ENCODE measurements at places on chromosomes 2 and 18. TPM values are rescaled to one million over a fixed set of nuclear protein-coding genes. Genes with fewer than 3 reads are reported as not detected.
A peak's percentile ranks its signal among the peaks of the same experiment; 100 is the strongest.

GRCh38 chr2:67528320-67528719 lies 131.2 kb downstream of the ETAA1 start:
- DNase-seq: no peak

DNA sequence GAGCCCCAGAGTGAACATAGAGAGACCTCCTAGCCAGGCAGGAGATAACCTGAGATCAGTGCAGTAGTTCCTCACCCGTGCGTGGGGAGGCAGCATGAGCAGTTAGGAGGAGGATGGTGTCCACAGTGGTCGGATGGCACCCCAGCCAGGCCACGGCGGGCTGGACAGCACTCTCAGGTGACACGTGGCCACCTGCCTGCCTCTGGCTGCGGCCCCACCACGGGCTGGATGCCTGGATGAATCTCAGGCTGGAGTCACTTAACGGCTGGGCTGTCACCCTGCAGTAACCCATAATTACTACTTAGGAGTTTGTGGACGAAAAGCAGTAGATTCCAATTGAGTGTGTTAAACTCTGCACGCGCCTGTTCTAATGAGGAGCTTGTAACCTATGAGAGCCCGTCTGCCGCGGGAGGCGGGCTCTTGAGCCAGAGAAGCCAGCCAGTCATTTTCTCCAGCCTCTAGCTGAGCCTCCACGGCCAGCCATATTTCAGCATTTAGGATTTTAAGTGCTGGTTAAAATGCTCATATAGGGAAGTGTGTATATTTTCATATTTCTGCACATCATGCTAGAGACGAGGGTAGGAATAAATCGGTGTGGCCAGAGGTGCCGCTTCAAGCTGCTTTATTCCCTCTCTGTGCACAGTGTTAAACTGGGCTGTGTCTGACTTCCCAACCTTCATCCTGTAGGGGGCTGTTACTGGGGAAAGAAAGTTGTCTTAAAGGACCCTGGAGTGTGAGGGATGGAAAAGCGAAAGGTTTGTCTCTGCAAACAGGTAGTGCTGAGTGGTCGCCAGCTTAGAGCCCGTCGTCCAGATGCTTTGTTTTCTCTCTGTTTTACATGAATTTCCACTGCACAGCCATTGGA lies 144.0 kb downstream of the GLI2 start:
- DNase-seq: peak; percentile 75

DNA sequence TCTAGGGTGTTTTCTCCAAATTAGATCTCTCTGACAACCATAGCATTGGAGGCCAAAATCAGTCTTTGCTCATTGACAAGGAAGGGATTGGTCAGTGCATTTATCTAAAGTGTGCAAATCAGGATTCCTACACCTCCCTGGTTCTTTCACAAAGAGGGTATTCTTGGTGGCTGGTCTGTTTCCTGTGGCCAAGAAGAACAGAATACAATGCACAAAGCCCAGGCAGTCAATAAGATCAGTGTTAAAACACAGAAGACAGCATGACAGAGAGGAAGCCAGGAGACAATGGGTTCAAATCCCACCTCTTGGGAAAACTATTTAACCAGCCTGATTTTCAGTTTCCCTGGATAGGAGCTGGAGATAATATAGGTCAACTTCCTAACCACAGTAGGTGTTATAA lies 46.1 kb upstream of the THOC1 start:
- DNase-seq: no peak

DNA sequence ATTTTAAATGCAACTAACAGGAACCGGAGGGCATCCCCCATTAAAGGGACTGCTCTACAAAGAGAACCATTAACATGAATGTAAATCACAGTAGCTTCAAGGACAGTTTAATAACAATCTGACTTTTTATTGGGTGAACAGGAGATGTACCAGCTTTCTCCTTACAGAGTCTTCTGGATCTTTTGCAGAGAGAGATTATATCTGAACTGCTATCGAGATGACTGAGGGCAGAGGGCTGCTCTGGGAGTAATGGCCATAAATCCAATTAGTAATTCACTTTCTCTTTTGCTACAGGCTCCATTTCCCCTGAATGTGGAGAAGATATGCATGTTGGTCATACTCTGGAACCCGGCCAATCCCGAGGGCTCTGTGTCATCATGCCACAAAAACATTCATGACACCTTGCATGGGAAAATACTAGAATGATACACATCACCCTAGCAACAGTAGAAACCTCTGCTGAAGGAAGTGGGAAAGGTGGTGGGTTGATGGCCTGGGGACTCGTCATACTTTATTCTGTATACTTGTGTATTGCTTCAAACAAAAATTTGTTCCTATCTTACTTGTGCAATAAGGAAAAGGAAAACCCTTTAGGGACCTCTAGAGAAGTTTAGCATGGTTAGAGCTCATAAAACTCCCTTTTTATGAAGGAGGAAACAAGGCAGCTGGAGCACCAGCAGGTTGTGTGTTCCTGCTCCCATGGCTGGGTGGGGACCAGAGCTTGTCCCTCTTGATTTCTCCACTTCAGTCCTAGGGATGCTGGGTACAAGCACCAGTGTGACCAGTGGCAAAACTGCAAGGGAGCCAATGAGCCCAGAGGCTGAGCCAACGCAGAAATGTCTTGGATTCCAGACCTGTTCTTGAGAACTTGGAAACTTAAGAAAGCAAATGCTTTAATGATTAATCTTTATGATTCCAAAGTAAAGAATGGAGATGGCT lies 26.0 kb downstream of the CTAGE1 start:
- peak; percentile 63 for DNase-seq

DNA sequence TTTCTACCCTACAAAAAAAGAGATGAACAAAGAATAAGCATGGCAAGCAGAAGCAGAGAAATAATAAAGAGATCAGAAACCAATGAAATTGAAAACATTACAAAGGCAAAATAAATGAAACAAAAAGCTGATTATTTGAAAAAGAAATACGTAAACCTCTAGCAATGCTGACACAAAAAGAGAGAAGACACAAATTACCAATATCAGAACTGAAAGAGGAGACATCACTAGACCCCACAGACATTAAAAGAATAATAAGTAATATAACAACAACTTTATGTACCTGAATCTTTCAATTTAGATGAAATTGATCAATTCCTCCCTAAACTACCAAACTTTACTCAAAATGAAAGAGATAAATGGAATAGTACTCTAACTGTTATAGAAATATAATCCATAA lies 75.9 kb downstream of the TMEM163 start:
- DNase-seq: no peak

DNA sequence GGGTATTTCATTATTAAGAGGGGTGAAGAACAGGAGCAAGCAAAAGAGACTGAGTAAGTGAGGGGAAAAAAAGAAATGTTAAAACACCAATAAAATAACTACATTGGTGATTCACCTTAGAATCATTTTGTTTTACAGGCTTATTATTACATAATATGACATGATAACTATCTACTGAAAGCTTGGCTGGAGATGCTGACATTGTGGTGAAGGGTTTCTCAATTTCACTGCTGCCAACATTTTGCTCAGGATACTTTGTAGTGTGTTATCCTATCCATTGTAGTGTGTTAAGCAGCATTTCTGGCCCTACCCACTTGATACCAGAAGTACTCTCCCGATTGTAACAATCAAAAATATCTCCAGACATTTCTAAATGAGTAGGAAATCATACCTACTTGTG lies 1564.6 kb upstream of the NXPH2 start:
- DNase-seq: no peak

DNA sequence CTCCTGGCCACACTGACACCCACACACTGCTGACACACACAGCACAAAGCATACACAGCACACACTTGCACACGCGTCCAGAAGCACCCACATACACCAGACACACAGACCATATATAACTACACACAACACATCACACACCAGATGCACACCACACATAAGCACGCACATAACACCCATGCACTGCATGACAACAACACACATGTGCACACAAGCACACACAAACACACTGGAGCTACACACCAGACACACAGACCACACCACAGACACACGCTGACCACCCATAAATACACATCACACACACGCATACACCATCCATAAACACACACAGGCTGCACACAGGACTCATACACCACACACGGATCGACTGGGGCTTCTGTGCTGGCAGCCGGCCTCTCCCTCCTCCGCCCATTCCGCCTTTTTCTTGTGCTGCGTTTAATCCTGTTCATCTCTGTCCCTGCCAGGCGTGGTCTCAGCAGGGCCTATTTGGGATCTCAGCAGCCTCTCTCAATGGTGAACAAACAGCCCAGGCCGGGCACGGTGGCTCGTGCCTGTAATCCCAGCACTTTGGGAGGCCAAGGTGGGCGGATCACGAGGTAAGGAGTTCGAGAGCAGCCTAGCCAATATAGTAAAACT lies 396.9 kb upstream of the MYT1L start:
- no peak for DNase-seq

- DNase-seq: no peak
Observed at GRCh38 chr2:25714740-25715139, 41.4 kb upstream of the DTNB start.

DNA sequence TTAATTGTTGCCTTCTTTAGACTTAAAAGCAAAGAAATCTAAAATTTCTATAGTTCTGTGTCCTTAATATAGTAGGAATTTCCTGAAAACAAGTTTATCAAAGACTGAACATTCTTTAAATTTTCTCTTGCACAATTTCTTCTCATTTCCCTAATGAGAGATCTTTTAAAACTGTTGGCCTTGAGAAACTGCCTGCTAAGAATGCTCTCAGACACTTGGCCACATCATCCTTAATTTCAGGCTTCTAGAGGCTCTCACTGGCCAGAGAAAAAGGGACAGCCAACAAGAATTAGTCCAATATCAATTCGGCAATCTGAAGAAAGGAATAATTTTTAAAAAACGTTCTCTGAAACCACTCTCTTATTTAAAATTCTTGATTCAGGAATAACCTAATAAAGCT lies 167.0 kb upstream of the CREB1 start:
- no peak for DNase-seq

DNA sequence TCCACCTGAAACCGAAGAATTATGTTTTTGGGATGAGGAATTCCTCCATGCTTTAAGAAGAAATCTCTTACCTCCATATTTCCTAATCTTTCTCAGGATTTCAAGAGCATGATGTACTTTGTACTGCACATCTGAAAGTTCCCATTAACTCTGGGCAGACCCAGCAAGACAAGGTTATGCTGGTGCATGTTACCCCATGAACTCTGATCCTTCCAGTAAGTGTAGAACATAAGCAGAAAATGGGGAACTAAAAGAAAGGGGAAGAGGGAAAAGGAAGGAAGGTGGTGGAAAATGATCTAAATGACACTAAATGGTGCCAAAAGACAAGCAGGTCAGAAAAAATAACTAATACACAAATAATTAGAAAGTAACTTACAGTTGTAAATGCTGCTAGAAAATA lies 50.7 kb downstream of the STRN start:
- no peak for DNase-seq

DNA sequence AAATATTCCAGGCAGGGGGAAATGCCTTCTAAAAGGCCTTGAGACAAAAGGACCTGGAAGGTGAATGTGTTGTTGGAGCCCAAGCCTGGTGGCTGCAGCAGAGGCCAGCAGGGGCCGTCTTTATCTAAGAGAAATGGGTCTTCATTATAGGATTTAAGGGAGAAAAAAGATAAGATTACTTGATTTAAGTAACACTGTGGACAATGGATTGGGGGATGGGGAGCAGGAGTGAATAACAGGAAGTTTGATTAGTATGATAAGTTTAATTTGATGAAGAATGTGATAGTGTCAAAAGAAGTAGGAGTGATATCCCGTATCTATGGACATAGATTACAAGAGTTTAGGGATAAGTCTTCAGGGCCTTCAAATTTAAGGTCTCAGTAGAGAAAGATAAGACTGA lies 64.2 kb downstream of the WDR75 start:
- DNase-seq: no peak

GRCh38 chr2:216006164-216006663 lies 7.1 kb downstream of the MREG start:
- DNase-seq: peak; percentile 31

DNA sequence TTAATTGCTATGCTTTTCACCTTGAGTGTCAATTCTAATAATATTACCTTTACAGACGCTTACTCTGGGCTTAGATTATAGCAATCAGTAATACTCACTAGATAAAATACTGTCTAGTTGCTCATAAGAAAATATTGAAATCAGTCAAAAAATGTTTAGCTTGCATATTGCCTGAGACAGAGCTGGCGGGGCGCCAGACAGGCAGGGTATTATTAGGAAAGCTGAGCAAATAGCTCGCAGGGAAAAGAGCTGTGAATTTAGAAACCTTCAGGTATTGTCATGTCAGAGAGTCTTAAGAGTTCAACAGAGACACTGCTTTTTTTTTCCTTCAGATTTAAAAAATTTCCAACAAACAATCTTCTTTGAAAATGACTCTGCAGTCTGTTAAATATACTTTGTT lies 118.4 kb downstream of the MEIS1 start:
- no peak for DNase-seq

GRCh38 chr18:38884050-38884449 lies 1318.5 kb upstream of the CELF4 start:
- DNase-seq: no peak

DNA sequence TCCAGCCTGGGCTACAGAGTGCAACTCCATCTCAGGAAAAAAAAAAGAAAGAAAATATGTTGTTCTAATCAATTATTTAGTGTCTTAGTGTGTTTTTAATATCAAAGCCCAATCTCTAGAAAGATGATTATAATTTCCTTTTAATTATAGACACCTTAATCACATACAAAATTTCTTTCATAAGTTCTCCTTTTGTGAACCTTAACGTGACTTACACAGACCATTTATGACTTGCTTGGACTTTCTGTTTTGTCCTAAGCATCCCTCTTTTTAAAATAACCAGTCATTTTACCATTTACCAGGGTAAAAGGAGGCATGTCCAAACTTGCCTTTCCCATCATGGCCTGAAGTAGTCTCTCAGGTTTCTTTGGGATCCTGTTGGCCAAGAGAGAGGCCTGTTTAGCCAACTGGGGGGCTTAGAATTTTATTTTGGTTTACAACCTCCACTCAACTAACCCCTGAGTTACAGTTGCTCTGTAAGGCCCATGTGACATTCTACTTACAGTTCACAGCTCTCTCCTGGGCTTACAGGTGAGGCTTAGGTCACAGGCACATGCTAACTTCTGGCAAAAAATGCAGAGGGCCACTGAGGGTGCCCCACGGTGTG lies 23.9 kb upstream of the GPR155 start:
- no peak for DNase-seq

DNA sequence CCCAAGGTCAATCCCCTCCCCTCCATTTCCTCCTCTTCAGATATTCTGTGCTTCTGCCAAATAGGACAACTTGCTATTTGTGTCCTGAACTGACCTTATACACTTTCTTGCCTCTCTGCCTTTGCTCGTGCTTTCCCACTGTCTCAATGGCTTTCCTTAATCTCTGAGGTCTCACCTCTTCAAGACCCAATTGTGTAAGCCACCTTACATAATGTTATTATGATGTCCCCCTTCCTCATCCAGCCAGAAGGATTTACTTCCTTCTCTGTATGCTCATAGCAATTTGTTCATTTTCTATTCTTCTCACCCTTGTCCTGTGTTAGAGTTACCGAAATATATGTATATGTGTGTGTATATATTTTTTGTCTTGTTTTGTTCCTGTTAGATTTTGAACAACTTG lies 26.9 kb upstream of the DARS1 start:
- DNase-seq: no peak

- DNase-seq: no peak
Observed at GRCh38 chr2:129698593-129698992, 280.9 kb upstream of the RAB6C start.

GRCh38 chr2:191646163-191646902 lies 31.6 kb upstream of the NABP1 start:
- DNase-seq: no peak

GRCh38 chr2:50415392-50415791 lies 616.5 kb downstream of the NRXN1 start:
- DNase-seq: no peak

RAPGEF4 gene
- total RNA-seq: 13.6 TPM

SP140 gene
- 7.3 TPM for total RNA-seq

SOX11 gene
- total RNA-seq: 0.22 TPM

DCDC2C gene
- not detected for total RNA-seq

RTP5 gene
- total RNA-seq: 0.13 TPM

STEAP3 gene
- total RNA-seq: 25.4 TPM

IL37 gene
- not detected for total RNA-seq

All from kidney (tissue), 22 donors.